ENCODE measurements at places on chromosomes 2 and 18.

- DNase-seq, result no peak
Observed at GRCh38 chr2:128654408-128654807, 335.7 kb upstream of the HS6ST1 start.

DNA sequence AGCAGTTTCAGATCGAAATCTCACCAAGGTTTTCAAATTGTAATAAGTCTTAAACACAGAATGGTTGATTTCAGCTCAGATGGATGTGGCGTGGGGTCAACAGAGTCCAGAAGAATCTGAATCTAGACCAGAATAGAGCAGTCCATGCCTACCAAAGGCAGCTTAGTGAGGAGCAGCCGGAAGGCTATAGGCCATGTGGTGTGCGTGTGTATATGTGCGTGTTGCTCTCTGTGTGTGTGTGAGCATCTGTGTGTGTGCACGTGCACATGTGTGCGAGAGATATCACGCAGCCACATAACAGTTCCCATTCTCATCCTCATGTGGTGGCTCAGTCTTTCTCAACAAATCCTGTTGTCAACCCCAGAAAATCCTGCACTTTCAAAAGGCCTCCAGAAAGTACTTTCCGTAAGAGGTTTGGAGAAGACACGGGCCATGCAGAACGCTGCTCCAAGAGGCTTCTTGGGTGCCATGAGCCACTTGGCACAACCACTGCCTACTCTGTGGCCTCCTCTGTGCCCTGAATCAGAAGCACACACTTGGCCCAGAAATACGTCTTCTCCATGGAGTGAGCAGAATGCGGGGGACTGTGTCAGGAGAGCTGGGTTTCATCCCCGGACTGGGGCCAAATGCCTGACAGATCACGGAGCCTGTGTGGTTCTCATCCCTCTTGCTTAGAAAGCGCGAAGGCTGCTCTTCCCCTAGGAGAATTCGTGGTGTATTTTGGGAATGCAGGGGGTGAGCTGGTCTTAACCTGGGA is 67.3 kb downstream of the ACKR3 start:
- DNase-seq, result no peak

- DNase-seq, result peak; percentile 53
Observed at GRCh38 chr2:64179582-64180321, 35.5 kb upstream of the PELI1 start.

GRCh38 chr18:11219571-11219970 is 70.2 kb upstream of the PIEZO2 start:
- peak; percentile 6 for DNase-seq

GRCh38 chr2:61978522-61978921 is 73.0 kb downstream of the COMMD1 start:
- DNase-seq, result no peak

GRCh38 chr2:220296174-220296573 is 668.7 kb downstream of the SLC4A3 start:
- DNase-seq, result no peak

DNA sequence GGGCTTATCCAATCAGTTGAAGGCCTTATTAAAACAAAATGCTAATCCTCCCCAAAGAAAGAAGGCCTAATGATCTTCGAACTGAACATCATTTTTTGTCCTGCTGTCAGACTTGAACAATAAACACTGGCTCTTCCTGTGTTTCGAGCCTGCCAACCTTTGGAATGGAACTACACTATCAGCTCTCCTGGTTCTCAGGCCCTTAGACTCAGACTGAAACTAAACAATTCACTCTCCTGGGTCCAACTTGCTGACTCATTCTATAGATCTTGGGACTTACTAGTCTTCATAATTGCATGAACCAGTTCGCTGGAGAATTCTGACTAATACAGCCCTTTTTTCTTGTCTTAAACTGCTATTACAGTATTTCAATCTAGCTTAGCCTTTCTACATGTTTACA is 235.2 kb downstream of the LNPK start:
- peak; percentile 38 for DNase-seq

GRCh38 chr2:74845991-74846390 is 12.1 kb downstream of the HK2 start:
- no peak for DNase-seq

- no peak for DNase-seq
Observed at GRCh38 chr2:138010890-138011289, 46.6 kb downstream of the HNMT start.

GRCh38 chr2:8049851-8050571 is 631.8 kb upstream of the ID2 start:
- no peak for DNase-seq

DNA sequence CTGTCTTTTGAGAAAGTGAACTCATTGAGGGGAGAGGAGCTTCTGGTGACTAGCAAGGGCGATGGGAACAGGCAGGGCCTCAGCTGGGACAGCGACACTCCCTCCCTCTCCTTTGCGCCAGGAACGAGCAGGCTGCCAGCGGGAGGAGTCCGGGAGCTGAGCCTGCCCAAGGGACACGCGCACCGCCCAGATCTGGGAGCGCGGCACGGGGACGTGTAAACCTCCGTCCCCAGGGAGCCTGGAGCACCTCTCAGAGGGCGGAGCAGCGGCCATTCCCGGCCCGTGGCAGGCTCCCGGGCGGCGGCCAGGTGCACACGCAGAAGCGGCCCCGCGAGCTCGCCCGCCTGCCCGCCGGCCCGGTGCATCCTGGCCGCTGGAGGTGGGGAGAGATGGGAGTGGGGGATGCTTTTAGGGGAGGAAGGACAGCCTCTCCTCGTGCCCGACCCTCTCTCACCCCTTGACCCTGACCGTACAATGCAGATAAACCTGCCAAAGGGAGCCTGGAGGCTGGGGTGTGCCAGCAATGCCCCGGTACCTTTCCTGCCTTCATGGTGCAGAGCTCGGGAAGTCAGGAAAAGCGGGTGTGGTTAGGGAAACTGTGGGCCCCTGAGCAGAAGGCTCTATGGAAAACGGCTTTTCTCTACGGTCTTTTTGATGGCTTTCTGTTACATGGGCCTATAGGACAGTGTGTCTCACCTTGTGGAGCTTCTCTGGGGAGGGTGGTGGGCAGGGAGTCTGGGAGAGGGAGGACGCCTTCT is 2.2 kb downstream of the AQP4 start:
- DNase-seq, result no peak

GRCh38 chr2:199973703-199974102 is 18.3 kb downstream of the MAIP1 start:
- DNase-seq, result peak; percentile 58

DNA sequence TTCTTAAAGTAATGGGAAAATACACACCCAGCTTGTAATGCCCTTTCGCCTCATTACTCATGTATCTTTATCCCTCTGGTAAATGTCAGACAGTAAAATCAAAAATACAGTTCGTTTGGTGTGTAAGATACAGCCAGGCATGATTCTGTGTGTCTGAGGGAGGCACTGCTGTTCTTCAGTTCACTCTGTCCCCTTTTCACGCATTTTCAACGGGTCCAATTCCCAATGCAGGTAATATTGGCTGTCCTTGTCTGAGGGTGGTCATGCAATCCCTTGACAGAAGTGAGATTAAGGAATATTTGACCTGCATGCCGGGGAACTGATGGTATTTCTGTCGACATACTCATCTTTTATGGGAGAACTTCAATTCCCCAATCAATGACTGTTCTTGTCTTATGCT is 587.2 kb upstream of the NXPH2 start:
- no peak for DNase-seq

GRCh38 chr18:27787547-27787946 is 389.4 kb downstream of the CDH2 start:
- no peak for DNase-seq

DNA sequence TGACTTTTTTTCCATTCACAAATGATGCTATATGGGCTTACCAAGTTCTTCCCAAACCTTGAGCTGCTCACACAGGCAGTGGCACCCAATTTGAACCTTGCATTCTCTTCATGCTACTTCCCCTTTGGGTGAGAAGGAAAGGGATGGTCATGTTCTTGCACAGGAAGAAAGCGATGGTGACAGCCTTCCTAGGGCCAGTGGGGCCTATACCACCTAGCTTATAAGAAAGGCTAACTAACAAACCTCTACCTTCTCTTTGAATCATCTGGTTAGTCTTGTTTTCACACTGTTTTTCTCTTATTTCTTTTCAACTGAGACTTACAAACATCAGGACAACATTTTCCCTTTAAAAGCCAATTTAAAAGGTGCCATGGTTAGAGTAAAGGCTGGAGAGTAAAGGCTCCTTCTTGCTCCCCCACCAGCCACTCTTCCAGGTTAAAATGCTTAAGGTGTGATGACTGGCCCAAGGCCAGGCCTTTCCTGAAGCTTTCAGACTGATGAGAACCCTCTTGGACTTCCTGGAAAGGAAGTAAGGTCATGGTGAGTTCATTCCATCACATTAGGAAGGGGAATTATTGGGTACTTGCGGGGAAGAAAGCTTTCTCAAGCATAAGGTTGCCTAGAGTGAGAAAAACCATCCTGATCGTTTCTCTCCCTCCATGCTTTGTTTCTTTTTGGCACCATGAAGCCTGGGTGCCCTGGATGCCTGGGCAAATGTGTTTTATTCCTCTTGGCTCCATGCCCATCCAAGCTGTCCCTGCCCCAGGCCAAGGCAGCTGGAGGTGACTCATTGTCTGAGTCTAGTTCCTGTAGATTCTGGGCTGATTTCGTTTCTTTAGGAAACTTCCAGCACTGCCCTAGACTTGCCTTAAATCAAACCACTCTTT is 41.4 kb upstream of the ITGB6 start:
- peak; percentile 74 for DNase-seq

- DNase-seq, result no peak
Observed at GRCh38 chr2:11925295-11926066, 179.0 kb downstream of the LPIN1 start.

DNA sequence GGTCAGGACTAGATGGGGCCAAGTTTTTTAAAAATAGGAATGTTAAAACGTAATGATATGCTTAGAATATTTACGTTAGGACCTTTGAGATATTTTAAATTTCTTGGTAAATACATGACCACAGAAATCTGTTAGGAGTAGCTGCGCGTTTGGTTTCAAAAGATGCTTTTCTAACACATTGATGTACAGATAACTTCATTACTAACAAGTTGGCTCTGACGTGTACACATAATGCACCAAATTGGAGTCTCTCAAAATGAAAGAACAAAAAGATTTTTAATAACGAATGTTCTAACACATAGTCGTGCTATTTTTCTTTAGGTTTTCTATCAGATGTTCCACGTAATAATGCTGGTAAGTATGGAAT is 608 bp downstream of the PHOSPHO2 start:
- DNase-seq, result no peak

GRCh38 chr2:117997872-117998454 is 15.9 kb downstream of the CCDC93 start:
- DNase-seq, result no peak

GRCh38 chr18:36856815-36857214 is 27.9 kb downstream of the KIAA1328 start:
- no peak for DNase-seq

DNA sequence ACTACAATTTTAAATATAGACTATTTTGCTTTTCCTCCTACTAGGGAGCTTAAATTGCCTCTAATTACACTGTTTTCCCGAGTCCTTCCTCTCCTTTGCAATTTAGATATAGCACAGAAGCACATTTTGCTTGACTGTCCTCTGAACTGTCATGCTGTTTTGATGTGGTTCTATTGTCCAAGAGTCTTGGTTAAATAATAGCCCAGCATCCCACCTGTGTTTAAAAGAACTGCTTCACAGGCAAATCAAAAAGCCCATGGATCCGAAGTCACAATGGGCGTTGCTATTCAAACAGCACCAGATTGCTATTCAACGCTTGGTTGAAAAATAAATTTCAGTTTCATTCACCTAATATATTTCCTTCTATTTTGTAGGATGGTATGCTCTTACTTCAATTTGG is 22.3 kb upstream of the ACTR3 start:
- DNase-seq, result no peak

DNA sequence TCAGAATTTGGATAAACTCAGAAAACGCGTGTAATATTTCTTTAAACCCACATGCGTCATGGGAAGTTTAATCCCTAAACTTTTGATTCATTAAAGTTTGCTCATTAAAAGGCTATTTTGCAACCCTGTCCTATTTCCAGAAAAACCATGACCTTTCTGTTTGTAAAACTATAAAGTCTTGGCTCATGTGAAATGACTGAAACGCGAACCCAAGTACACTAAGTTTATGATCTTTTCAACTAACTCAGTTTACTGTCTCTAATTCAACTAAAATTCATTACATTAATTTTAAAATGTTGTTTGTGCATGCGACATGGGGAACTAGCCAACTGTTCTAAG is 3.9 kb upstream of the RPL31 start:
- no peak for DNase-seq

- DNase-seq, result peak; percentile 68
Observed at GRCh38 chr2:65361623-65362022, 70.8 kb downstream of the SPRED2 start.

- no peak for DNase-seq
Observed at GRCh38 chr2:8441986-8442385, 239.9 kb upstream of the ID2 start.

DNA sequence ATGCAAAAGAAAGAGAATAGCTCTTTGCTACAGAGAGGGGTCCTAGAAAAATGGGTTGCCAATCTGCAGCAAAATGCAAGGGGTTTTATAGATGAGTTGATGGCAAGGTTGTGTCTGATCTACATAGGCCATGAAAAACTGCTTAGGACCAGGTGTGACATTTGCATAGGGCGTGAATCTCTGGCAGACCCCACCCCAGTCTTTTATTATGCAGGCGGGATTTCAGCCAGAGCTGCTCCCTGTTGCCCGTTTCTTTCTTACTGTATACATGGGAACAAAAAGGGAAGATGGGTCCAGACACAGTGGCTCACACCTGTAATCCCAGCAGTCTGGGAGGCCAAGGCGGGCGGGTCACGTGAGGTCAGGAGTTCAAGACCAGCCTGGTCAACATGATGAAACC is 286.4 kb upstream of the LRRTM4 start:
- no peak for DNase-seq

DNA sequence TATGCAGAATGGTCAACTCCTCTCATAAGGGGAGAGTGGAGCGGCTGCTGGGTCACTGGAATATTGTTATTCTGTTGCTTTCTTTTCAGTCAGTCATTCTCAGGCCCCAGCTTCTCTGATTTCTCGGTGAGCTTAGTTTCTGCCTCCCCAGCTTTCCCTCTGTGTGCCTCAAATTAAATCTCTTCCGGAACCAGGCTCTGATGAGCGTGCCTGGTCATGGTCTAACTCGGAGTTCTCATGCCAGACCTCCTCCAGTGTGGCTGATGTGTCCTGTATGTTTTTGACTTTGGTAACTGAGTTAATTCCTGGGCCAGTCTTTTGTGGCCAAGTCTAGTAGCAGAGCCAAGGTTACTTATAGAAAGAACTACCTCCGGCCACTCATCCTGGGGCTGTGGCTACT is 4.9 kb upstream of the STK11IP start:
- no peak for DNase-seq

Data from fibroblast of skin of right quadriceps (primary cell).